ENCODE measurements at places on chromosomes 5 and 9.

DNA sequence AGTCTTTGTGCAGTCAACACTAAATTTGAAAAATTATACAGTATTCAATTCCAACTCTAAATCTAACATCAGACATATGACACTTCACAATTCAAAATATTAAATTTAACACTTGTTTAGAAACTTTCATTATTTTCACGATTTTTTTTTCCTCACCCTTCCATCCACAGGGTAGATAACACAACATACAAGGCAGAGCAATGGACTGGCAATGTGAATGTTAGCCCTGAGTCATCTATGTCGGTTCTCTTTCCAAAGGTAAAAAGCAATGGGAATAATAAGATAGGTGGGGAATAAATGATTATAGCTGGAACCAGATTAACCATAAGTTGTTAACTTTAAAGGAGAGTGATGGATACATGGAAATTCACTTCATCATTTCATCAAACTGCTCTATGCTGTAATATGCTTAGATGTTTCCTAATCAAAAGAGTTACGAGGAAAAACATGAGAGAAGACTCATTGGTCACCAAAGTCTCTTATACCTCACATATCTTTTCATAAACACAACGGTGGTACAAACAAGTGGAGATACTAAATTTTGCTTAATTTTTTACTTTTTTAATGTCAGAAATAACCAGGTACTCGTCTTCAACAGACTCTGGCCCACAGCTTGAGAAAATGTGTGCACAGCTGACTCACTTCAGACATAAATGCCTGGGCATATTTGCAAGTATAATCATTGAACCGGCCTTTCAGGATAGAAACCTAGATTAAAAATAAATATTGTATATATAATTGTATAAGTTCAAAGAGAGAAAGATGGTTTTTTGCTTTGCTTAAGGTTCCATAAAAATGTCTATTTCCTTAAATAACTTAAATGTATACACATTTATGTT lies 23.0 kb downstream of the RFX3 start:
- DNase-seq, result no peak

GRCh38 chr9:27373851-27374250 lies 76.9 kb upstream of the EQTN start:
- no peak for DNase-seq

- DNase-seq, result no peak
Observed at GRCh38 chr5:150021491-150022157, 21.1 kb downstream of the HMGXB3 start.

DNA sequence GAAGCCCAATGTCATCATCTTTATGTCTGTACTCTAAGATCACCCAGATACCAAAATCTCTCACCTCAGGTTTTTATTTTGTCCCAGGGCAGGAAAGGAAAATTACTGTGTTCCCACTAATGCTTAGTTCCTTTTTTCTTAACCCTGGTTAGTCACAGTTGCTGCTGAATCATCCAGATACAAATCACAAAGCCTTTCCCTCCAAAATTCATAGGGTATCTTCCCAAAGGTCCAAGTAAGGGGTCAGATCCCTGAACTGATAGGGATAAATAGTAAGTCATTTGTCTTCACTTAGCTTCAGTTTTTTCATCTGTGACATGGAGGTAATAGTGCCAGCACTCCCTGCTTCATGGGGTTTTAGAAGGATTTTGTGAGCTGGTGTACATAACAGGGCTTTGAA lies 2.2 kb downstream of the PLCXD3 start:
- DNase-seq, result no peak

DNA sequence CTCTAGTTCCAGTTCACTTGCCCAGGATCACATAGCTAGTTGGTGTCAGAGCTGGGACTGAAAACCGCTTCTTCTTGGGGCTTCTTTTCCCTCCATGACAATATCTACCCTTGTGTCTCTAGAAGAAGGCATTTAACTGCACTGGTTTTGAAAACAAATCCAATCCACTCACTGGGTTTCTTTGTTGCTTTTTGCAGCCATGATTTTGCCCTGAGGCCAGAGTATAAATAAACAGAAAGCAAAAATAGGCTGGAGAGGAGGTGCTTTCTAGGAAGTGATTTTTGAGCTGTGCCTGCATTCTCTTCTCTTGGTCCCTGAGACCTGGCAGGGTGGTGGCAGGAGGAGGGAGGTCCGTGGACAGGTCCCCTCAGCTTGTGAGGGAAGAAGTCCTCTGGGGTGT lies 6.9 kb upstream of the TRIO start:
- DNase-seq, result no peak
